Peyer's patch (tissue), 4 donors: ENCODE measurements at places on chromosomes 7 and 10.

GRCh38 chr10:66981361-66982052 lies 55.7 kb downstream of the LRRTM3 start:
- DNase-seq: no peak

- DNase-seq: no peak
Measured at GRCh38 chr10:90834326-90834725, 23.5 kb downstream of the HTR7 start.

DNA sequence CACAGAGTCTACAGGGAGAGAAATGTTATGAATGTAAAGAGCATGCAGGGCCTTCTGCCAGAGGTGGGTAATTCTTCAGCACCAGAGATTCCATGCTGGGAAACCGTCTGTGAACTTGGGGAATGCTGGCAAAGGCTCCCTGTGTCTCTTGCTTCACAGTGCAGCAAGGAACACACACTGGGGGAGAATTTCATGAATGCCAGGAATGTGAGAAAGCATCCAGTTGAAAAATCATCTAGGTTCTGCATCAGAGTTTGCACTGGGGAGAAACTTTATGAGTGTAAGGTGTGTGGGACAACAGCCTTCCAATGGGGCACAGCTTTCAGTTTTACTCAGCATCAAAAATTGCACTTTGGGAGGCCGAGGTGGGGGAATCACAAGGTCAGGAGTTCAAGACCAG lies 224.3 kb upstream of the IGFBP3 start:
- DNase-seq: no peak

DNA sequence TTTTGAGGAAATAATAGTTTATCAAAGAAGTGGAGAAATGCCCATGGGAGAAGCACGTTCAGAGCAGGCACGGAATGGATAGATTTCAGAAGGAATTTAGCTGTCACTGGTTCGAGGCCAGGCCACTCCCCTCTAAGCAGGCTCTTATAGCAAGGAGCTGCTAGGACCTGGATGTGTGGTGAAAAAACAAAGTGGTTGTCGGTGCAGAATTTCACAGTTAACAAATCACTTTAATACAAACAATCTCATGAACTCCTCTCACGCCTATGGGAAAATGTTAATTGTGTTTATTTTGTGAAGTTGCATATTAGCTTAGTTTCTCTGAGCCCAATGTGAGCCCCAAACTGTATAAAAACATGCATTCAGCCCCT lies 176.3 kb downstream of the PKD1L1 start:
- DNase-seq: no peak

DNA sequence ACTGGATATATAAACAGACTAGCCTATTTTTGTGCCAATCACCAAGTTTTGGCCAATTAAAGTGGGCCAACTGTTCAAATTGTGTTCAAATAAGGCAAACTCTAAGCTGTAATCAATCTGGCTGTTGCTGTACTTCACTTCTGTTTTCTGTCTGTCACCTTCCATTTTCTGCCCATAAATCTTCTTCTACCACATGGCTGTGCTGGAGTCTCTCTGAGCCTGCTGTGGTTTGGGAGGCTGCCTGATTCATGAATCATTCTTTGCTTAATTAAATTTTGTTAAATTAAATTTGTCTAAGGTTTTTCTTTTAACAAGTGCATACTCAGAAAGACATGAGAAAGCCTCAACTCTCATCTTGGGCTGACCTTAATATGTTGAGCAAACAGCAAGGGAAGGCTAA lies 172.6 kb upstream of the VIPR2 start:
- DNase-seq: no peak

DNA sequence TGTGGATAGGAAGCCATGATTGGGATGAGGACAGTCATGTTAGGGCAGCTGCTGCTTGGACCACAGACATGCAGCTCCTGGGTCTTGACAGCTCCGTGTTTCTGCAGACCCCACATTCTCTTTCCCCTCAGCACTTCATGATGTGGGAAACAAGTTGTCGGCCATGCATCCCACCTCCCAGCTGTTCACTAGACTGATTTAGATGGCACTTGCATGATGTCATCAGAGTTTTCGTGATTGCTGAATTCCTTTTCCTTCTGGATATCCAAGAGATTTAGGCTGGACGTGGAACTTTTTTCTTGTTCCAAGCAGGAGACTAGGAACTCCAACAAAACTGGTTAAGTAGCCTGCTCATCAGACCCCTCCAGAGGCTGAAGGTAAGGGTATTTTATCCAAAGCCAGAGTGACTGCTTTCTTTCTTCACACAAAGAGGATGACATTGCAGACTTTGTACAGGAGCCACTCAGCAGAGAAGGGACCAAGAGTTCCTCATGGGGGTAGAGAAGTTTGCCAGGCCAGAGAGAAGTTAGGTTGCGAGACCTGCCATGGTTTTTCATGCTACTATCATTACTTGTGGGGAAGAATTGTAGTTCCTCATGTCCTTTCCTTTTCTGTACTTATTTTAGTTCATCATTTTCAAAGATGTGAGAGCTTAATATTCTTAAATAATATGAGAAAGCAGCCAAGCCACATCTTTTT lies 117.7 kb upstream of the GJD4 start:
- DNase-seq: no peak

DNA sequence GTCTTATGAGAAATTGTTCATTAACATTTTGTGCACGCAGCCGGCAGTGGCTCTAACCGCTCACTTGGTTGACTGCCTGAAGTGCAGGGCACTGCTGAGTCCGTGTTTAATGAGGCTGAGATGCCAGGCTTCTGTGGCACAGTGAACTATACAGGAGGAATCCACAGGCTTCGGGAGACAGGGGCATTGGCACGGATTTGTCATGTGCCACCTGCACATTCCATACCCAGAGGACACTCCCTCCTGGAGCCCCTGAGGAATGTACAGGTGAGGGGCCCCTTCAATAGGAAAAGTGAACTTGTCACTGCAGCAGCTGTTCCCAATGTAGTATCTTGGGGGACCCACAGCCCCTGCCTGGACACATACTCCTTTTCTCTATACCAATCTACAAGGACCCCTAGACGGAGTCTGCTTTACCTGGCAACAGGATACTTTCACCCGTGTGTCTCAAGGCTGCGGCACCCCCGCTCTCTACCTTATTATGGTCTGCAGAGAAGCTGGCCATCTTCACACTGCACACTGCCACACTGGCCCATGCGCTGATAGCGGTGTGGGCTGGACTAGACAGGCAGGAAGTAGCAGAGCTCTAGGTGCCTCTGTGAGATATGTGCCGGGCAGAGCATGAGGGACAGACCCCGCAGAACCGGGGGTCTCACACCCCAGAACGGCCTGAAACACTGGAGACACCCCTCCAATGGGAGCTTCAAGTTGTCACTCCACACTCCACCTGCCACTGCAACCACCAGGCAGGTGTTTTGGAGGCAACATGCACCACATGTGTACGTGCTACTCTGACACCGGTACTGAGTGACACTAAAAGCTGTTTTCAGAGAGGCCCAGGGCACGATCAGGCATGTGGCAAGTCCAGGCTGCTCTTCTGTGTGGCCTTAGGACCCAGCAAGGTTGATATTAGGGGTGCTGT lies 71.4 kb upstream of the RHEB start:
- DNase-seq: no peak

GRCh38 chr7:25775999-25776743 lies 375.8 kb upstream of the NFE2L3 start:
- DNase-seq: no peak

DNA sequence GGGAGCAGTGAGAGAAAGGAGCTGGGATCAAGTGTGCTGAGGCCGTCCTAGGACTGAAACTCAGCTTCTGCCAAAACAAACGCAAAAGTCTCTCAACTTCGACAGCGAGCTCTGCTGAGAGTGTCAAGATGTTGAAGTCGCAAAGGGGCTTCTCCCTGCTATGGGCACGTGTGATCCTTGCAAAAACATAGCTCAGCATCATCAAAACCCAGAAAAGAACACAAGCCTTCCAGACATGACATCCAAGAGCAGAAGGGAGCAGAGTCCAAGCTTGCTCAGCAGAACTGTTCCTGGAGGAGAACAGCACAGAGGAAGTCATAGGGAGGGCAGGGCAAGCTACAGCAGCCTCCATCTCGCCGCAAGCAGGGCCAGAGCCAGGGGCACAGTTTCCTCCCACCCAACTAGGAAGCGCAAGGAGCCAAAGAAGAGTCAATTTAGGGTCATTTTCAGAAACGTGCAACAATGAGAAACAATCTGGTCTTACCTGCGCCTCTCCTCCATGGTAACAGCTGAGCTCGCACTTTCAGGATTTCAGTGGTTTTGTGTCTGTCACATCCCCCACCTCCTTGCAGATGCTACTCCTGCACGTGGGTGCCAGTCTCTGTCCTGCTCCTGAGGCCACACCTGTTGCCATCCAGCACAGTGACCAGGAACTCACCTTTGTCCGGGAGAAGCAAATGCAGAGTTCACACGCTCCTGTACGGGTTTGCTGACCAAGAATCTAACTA lies 113.9 kb downstream of the DIP2C start:
- no peak for DNase-seq

- DNase-seq: no peak
Measured at GRCh38 chr10:69295027-69295636, 16.8 kb downstream of the HK1 start.

DNA sequence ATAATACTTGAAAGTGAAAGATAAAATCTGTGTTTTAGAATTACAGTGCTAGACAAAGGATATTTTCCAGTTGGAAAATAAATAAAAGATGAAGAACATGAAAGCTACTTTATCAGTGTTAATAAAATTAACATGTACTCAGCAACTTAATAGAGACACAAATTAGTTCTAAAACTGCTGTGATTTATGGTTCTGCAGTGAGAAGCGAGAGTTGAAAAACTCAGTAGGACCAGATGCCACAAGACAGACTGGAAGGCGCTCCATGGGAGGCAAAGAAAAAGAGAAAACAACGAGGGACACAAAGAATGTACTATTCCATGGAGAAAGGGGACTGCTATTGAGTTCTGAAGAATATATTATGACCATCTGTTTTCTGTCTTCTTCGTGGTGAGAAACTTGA lies 590.4 kb downstream of the PHTF2 start:
- DNase-seq: no peak

DNA sequence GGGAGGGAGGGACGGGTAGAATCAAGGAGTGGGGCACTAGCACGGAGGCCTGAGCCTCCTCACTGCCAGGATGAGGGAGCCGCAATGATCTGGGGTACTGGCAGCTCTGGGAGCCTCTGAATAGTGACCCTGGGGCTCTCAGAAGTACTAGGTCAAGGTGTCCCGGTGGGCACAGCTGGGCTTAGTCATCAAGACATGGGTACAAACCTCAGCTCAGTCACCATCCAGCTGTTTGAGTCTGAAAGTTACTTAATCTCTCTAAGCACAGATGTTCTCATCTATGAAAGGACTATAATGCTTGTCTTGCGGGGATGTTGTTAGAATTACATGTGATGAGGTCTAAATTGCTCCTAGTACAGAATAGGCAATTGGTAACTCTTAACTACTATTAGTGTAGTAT lies 276.8 kb downstream of the KCNMA1 start:
- DNase-seq: no peak

DNA sequence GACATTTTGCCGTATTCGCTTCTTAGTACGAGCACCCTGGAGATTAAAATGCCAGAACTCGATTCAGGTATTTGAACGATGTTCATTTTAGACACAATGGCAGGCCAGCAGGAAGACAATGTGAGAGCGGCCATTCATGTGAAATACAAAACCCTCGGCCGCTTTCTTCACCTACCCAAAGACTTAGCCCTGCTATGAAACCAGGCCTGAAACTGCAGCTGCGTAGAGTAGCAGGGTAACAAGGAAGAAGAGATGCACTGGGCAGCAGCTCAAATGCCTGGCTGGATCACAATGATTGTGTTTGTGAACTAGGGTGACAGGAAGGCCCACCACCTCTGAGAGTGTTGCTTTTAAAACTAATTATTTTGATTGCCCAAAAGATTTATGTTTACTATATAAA lies 234.8 kb downstream of the TRIL start:
- no peak for DNase-seq

DNA sequence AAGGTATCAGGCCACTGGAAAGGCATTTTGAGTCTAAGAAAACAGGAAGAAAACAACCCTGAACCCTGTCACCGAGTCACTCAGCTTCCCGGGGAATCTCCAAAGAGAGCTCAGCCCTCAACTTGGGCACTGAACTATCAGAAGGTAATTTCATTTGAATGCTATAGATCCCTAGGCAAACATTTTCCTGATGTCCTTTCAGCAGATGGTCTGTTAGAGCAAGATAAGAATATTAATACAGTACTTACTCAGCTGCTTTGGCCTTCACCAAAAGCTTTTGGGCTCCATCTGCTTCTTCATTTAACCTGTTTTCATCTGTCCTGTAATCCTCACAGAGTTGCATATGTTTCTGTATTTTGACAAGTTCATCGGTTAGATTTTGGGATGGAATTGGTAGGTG lies 34.2 kb upstream of the LAMB1 start:
- DNase-seq: no peak

DNA sequence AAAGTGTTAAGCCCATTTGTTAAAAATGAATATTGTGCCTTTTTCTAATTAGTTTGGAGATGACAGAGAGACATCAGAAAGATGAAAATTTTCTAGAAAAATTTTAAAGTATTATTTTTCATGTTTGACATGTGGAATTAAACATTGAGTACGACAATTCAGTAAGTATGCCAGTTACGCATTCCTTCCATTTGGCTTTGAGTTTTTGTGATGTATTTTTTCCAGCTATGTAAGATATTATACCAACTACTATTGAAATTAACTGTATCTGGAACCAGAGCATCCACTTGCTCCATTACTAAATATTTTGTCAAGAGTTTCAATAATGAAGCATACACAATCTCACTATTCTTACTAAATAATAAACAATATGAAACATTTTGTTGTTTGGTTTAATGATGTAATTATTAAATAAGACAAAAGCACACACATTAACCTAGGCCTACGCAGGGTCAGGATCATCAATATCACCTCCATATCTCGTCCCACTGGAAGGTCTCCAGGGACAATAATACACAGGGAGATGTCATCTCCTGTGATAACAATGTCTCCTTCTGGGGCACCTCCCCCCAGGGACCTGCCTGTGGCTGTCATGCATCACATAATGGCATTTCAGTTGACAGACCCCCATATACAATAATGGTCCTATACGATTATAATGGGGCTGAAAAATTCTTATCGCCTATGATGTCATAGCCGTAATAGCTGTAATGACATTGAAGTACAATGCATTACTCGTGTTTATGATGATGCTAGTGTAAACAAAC lies 274.1 kb downstream of the REEP3 start:
- no peak for DNase-seq
